ENCODE measurements at places on chromosomes 3 and 15. TPM values are rescaled to one million over a fixed set of nuclear protein-coding genes. Genes with fewer than 3 reads are reported as not detected.

- no peak for DNase-seq
These were observed 296.9 kb upstream of the CHRNA7 start for GRCh38 chr15:31733424-31733823.

DNA sequence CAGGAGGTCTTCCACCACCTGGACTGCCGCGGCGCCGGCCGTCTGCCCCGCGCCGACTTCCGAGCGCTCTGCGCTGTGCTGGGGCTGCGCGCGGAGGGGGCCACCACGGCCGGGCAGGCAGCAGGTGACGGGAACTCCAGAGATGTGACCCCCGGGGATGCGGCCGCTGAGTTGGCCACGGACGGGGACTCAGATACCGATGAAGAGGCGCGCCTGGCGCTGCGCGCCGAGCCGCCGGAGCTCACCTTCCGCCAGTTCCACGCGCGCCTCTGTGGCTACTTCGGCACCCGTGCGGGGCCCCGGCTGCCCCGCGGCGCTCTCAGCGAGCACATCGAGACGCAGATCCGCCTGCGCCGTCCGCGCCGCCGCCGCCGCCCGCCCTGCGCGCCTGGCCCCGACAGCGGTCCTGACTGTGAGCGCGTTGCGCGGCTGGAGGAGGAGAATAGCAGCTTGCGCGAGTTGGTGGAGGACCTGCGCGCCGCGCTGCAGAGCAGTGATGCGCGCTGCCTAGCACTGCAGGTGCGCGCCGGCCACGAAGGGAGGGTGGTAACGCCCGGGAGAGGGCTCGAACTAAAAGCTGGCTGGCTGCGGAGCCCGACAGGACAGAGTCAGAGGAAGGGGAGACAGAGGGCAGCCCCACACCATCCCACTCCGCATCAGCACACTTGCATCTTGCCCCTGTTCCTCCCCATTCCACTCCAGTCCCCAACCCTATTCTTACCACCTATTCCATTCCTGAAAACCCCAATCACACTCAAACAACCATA, 885 bp downstream of the EFCC1 start:
- DNase-seq, result no peak

Gene ARRDC4
- polyA plus RNA-seq, result 19.4 TPM

- no peak for DNase-seq
These were observed 77.7 kb upstream of the GPR149 start for GRCh38 chr3:154507727-154508126.

Gene SLC24A5
- not detected for polyA plus RNA-seq

Gene IMPG2
- 0.59 TPM for polyA plus RNA-seq

- DNase-seq, result no peak
These were observed 216.6 kb upstream of the PRICKLE2 start for GRCh38 chr3:64441861-64442260.

- DNase-seq, result no peak
These were observed 446.4 kb downstream of the GBE1 start for GRCh38 chr3:81315030-81315429.

- DNase-seq, result no peak
These were observed 33.3 kb downstream of the HCN4 start for GRCh38 chr15:73335471-73335870.

Gene TP63
- polyA plus RNA-seq, result 12.2 TPM

DNA sequence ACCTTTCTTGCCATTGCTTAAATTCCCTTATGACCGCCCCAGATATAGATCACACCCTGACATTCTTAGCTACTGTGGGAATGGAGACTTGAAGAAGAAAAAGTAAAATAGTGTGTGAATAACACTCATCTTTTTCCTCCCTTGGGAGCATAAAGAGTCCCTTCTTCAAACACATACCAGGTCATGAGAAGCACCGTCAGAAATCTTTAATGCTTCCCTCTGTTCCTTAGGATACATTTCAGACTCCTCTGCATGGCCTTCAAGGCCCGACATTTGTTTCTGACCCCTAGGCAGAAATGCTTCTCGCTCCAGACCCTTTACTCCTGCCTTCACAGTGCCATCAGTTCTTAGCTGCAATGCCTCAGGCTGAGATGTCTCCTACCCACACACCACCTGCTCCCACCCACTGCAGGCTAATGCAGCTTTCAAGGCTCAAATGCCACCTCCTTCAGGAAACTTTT, 143.8 kb upstream of the IL12A start:
- DNase-seq, result no peak

DNA sequence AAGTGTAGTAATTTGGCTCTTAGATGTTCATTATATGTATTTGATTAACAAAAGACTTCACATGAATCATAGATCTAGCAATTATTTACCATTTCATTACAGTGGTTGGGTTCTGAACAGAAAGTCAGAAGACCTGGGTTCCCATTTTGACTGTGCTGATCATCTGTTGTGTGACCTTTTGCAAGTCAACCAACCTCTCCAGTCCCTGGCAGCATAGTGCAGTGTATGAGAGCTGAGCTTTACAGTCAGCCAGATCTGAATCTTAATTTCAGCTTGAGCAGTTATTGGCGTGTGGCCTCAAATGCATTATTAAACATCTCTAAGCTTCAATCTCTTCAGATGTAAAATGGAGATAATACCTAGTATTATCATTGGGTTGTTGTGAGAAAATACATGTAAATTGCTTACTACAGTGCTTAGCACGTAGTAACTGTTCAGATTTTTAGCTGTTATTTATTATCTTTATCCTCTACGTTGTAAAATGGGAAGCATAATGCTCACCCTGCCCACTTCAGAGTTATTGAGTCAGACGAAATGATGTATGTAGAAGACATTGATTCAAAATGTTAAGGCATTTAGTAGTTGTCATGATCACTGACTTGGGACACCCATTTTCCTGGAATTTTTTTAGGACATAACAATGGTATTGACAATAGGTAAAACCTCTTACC, 104.0 kb downstream of the KLHL25 start:
- no peak for DNase-seq

- DNase-seq, result no peak
These were observed 1202.1 kb downstream of the ROBO1 start for GRCh38 chr3:78565712-78566111.

Gene GOLGA8G
- not detected for polyA plus RNA-seq

DNA sequence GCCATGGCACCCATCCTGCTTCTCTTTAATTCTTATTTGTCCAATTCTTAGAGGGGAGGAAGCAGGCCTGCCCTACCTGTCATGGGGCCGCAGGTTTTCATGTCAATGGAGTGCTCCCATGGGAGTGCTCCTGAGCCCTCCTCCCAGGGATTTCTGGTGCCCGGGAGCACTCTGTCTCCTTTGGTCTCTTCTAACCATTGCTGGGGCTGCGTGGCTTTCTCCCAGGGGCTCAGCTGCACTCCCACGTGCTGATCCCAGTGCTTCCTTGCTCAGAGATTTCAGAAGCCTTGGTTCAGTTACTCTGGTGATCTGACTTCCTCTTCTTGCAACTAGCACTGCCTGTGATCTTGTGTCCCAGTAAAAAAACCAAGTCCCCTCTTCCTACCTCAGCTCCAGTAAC, 68.0 kb upstream of the ARL8B start:
- DNase-seq, result no peak

GRCh38 chr3:22236490-22237270, 485.7 kb upstream of the ZNF385D start:
- no peak for DNase-seq

Gene CCR8
- polyA plus RNA-seq, result not detected

DNA sequence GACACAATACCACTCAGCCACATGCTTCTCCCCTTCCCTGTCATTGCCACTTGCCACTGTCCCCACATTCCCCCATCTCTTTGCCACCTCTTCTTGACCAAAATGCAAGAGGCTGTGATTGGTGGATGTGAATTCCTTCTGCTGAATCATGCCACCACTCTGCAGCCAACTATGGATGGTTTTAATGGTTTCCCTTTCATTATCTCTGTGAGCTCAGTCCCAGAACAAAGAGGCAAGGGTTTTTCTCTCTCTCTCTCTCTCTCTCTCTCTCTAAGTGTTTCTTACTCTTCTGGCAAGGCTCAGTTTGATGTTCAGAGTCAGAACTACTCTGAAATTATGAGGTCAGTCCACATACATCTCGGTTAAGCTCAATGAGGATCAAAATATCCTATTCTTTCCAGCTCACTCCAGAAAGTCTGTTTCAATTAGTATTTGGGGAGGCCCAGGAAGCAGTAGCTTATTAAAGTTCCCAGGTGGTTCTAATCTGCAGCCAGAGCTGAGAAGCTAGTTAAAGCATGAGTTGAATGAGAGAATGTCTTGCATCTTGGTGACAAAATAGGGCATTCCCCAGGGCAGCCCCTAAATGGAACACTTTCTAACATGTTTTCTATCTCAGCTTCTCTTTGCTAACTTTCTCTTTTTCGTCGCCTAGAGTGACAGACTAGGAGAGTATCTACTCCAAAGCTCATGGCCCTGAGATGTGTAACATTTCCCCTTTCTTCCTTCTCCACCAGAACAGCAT, 8.5 kb upstream of the ILDR1 start:
- DNase-seq, result no peak

- DNase-seq, result no peak
These were observed 200.7 kb upstream of the NSMCE3 start for GRCh38 chr15:29470311-29470710.

GRCh38 chr3:191301782-191302411, 27.3 kb upstream of the CCDC50 start:
- DNase-seq, result no peak

- peak; percentile 53 for DNase-seq
These were observed 40.9 kb upstream of the RYK start for GRCh38 chr3:134291319-134292254.

- no peak for DNase-seq
These were observed 58.5 kb downstream of the STARD5 start for GRCh38 chr15:81265256-81265943.

Gene SERPINI2
- polyA plus RNA-seq, result not detected

Gene NRG4
- 0.57 TPM for polyA plus RNA-seq

Gene NOX5
- 0.52 TPM for polyA plus RNA-seq
